ENCODE measurements at places on chromosomes 5 and 9.

- no peak for DNase-seq
Measured at GRCh38 chr5:169876386-169876785, 103.9 kb downstream of the INSYN2B start.

GRCh38 chr5:68378204-68378820 lies 162.8 kb downstream of the PIK3R1 start:
- DNase-seq = no peak

DNA sequence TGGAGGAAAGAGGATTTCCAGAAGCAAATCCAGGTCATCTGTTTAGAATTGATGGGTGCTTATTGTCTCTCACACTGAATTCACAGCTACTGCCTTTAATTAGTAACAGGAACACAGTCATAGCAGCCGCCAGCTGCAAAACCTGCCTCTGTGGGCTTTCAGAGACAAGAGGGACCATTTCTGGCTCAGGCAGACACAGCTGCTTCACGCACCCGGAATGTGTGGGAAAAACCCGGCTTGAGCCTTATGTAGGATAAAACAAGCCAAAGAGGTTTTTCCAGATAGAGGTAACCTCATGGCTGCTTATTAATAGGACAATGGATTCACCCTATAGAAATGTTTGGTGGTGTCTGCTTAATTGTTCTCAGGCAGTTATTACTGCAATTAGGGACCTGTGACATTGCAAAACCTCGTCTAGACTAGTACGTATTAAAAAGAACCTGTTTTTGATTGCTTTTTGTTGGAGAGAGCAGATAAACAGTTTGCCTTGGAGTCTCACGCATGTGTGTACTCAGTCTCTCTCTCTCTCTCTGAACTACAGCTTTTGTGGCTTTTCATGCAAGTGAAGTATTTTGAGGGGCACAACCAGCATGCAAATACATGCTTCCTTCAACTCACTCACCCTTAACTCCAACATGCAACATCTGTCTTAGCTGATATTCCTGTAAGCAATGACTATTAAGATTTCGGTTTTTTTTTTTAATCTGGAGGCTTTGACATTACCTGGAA lies 302.7 kb downstream of the PLK2 start:
- DNase-seq = no peak

DNA sequence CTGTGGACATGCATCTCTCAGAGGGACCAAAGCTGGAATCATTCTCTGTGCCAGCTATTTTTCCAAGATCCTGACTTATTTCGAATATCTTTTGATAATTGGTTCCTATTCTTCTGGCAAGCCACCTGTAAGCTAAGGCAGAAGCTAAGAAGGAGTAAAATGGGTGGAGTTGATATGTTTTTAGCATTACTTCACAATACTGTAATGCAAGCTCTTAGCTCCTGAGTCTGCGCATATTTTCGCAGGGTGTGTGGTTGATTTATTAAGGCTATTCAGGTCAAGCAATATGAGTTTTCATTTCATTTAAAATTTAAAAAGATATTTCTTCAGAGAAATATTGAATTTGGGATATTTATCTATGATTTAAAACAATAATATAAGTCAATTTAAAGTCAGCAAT lies 158.5 kb upstream of the ADAMTS16 start:
- DNase-seq = no peak

GRCh38 chr5:105688227-105688792 lies 1982.4 kb downstream of the EFNA5 start:
- DNase-seq = no peak

DNA sequence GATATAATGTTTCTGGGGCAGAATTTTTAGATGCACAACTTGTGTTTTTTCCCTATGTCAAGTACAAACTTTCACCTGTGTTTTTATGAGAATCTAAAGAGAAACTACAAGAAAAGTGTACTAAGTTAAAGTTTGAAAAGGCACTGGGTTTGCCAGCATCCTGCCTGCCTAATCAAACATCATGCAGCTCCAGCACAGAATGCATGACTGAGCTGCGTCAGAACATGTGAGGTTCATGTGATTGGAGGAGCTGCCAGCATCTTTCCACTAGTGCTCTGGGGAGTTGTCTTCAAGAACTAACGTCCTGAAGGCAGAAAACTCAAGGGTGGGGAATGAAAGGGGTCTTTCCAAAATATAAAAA lies 46.1 kb upstream of the RIC1 start:
- no peak for DNase-seq

GRCh38 chr5:39580702-39581453 lies 156.1 kb upstream of the DAB2 start:
- DNase-seq = no peak

DNA sequence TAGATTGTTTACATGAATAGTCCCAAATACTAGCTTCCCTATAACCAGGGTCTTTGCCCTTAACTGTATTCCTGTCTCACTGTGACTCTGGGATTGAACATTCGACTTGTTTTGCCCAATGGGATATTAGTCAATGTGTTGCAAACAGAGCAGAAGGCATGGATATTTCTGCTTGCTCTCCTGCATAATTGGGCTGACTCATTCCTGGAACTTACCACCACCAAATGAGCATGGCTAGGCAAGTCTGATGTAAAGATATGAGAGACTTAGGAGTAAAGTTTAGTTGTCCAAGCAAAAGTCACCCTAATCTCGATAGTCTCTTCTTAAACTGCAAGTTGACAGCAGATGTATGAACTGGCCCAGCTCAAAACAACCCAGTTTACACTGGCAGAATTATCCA lies 273.5 kb upstream of the CCNG1 start:
- DNase-seq = no peak

DNA sequence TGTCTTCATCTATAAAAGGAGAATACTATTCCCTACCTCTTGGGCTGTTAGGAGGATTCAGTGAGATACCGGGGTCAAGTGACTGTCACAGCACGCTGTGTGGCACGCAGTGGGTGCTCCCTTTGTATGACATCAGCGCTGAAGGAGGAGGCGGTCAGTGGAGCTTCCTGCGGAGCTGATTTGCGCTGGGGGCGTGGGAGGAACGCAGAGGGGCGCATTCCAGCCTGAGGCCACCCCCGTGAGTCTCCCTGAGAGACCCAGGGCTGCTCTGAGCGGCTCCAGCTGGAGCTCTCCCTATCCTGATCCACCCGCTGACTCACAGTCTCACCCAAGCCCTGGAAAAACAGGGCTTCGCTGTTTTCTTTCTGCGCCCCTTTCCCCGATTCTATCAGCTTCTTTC lies 24.3 kb upstream of the NEURL1B start:
- DNase-seq = no peak

DNA sequence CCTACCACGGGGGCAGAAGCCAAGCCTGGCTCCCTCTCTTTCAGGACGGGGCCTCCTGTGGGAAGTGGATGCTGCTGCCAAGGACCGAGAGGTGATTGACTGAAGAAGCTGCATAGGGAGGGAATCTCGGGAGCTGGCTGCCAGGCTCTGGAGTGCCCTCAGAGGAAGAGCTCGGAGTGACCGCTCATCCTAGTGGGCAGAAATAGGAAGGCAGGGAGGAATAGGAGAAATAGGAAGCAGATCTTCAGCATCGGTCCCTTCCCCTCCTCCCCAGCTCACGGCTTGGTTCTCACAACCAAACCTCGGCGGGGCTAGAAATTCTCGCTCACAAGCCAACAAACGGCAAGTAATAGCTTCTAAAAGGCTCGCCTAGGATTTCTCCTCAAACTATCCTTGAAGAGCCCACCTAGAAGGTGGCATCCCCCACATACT lies 159.9 kb upstream of the RAI14 start:
- no peak for DNase-seq

- DNase-seq = no peak
Measured at GRCh38 chr5:88831816-88832215, 51.2 kb downstream of the MEF2C start.

DNA sequence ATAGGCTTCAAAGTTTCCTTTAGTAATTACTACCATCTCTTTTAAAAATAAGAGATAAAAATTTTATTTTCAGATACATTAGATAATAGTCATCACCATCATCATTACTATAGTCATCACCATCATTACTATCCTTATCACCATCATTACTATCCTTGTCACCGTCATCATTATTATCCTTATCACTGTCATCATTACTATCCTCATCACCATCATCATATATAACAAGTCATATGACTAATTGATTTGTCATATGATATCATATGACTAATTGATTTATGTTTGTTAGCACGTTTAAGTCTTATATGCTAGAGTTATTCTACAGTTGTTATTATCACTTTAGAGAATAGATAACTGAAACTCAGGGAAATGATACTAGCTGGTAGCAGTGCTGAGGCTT lies 382.1 kb upstream of the CDH18 start:
- no peak for DNase-seq

GRCh38 chr5:81232464-81233079 lies 550 bp upstream of the CKMT2 start:
- no peak for DNase-seq
